ENCODE measurements at places on chromosomes 3 and 15. TPM values are rescaled to one million over a fixed set of nuclear protein-coding genes. Genes with fewer than 3 reads are reported as not detected.

TUSC7 gene
- not detected for total RNA-seq

ACAP2 gene
- total RNA-seq, result 98.7 TPM

LINGO1 gene
- not detected for total RNA-seq

PLCH1 gene
- total RNA-seq, result 0.26 TPM

ZBTB20 gene
- total RNA-seq, result 3.9 TPM

ITGB5 gene
- total RNA-seq, result 141 TPM

PTX3 gene
- total RNA-seq, result 0.90 TPM

Measured in bronchial epithelial cell (primary cell).